ENCODE measurements at places on chromosomes 2 and 18.

DNA sequence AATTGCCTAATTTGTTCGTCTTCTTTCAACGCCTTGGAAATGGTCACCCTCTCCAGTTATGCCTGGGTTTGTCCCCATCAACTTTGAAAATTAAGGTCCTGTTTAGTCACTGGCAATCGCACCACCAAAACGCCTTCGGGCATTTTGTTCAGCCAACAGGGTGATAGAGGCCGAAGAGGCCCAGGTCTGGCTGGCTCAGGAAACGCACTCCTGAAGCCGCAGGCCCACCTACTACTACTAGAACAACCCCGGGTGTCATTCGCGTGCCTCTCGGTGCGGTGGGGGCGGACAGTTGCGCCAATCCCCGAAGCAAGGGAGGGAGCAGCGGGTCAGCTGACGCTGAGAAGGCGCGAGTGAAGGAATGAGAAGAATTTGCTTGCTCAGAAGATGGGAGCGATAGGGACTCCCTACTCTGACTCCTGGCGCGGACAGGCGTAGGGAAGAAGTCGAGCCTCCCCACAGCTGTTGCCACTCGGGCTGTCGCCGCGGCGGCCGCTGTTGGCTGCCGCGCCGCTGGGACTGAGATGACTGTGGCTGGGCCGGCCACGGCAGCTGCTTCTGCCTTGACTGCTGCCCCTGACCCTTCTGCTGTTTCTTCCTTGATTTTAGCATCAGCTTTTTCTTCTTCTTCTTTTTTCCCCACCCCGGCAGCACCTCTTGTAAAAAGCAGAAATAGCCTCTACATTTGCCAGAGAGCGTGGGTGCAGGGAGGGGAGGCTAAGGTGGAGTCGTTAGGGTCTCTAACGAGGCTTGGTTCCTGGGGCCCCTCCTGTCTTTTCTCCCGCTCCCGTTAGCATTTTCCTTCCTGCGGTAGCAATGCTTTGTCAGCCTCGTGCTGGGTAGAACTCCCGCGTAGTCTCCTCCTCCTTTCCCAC is 387.6 kb downstream of the FIGN start:
- DNase-seq: no peak

DNA sequence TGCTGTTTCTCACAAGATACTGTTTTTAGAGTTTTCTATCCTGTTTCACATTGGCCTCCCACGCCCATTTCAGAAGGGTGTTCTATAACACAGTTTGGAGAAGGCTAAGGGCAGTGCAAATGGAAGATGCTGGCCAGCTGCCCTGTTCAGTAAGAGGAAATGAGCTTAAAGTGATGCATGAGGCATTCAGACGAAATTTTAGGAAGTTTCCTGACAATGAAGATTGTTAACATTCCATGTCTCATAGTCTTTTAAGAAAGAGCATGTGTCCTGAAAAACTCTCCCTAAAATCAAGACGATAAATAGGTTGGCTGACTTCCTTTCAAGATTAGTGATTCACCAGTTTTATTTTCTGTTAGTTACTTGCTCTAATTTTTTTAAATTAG is 484.2 kb upstream of the NRP2 start:
- DNase-seq: no peak

GRCh38 chr18:37584952-37585695 is 19.5 kb upstream of the CELF4 start:
- no peak for DNase-seq

DNA sequence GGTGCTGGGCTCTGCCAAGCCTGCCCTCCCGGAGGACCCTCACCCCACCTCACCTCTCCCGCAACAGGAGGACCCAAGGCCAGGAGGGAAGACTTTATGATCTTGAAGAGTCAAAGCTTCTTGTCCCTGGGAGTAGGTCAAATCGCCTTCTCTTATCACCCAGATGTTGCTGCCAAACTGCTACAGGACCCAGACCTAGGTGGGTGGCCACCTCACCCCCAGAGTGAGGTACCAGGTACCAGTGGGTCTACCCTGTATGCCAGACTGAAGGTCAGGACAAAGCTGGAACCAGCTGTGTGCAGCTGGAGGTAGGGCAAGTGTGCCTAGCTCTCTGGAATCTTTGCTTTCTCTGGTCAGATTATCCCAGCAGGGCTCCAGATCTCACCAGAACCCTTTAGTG is 197.2 kb downstream of the ZFP36L2 start:
- no peak for DNase-seq

Measured in activated CD8-positive, alpha-beta memory T cell treated with anti-CD3 and anti-CD28 coated beads, Interleukin-2, amount 50 U/mL, for 4 hours (primary cell).